Stimulated activated CD8-positive, alpha-beta memory T cell treated with anti-CD3 and anti-CD28 coated beads, Interleukin-15, amount 100 ng/mL, for 1 hour (primary cell): ENCODE measurements at places on chromosomes 13 and 19.
A peak's percentile ranks its signal among the peaks of the same experiment; 100 is the strongest.

- DNase-seq = no peak
Measured at GRCh38 chr13:67043901-67044300, 186.2 kb downstream of the PCDH9 start.

- no peak for DNase-seq
Measured at GRCh38 chr13:112207129-112207528, 140.2 kb downstream of the SOX1 start.

DNA sequence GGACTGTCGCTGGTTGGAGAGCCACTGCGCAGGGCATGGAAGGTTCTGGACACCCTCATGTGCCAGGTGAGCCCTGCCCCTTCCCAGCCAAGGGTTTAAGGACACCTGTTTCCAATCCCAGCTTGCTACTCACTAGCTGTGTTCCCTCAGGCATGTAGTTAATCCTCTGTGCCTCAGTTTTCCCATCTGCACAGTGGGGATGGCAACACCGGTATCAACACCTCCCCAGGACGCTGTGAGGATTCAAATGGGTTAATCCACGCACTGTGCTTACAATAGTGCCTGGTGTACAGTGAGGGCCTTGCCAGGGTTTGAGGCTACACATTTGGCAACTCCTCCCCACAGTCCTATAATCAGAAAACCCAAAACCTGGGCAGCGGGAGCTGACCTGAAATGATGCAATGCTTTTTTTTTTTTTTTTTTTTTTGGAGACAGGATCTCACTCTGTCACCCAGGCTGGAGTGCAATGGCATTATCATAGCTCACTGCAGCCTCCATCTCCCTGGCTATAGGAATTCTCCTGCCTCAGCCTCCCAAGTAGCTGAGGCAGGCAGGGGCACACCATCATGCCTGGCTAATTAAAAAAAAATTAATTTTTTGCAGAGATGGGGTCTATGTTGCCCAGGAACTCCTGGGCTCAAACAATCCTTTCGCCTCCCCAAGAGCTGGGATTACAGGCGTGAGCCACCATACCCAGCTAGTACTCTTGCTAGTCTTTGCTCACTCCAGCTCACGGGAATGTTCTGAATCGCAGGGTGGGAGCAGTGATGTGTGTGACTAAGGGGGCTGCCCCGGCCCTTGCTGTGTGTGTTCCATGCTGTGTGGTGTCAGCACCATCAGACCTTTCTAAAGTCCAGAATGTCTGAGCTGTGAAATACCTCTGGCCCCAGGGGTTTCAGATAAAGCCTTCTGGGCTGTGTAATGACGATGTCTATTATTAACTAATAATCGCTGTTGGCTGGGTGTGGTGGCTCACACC, 2.3 kb downstream of the ACP4 start:
- DNase-seq = no peak

DNA sequence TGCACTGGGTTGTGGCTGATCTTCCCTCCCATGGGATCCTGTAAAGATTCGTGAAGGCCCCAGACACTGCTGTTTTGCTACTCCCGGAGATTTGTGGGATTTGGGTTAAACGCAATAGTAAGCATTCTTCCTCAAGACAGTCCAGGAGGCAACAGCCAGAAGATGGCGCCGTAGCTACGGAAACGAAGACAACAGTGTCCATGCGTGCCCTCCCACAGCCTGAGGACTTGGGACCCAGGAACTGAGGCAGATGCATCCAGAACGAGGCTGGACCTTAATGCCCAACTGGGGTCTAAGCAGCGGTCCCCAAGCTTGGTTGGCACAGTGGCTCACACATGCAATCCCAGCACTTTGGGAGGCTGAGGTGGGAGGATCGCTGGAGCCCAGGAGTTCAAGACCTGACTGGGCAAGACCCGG, 57.6 kb upstream of the ZNF507 start:
- DNase-seq = no peak

DNA sequence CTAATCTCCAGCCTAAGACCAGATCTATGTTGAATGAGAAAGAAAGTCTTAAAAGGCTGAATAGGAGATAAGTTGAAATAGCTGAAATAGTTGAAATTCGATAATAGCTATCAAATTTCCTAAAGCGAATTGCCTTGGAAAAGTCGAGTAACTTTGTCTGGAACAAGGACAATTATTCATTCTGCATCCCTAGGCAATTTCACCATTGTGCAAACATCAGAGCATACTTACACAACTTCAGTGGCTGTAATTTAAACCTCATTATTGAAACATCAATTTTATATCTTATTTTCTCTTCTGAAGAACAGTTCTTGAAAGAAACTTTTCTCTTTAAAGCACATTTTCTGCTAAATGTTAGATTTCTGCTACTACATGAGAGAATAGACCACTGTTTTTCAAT, 13.6 kb downstream of the TNFSF13B start:
- no peak for DNase-seq

DNA sequence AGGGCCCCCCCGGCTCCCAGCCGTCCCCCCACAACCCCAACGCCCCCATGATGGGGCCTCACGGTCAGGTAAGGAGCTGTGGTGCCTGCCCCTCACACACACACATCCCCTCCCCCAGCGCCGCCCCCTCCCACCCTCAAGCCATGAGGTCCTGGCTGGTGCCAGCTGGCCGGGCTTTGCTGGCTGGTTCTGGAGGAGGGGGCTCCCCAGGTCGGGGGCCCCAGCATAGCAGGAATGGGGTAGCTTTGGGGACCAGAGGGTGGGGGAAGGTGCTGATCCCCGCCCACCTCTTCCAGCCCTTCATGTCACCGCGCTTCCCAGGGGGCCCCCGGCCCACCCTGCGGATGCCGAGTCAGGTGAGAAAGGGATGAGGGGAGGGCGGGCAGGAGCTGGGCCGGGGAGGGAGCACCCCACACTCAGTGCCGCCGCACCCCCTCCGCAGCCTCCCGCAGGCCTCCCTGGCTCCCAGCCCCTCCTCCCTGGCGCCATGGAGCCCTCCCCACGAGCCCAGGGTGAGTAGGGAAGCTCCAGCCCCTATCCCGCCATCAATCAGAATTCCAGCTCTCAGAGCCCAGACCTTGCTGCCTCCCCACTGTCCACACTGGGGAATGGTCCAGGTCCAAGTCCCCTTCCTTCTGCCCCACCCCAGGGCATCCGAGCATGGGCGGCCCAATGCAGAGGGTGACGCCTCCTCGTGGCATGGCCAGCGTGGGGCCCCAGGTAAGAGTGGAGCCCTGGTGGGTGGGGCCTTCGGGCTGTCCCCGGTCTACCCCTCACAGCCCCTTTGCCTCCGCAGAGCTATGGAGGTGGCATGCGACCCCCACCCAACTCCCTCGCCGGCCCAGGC, 6.4 kb downstream of the ISYNA1 start:
- DNase-seq = no peak

DNA sequence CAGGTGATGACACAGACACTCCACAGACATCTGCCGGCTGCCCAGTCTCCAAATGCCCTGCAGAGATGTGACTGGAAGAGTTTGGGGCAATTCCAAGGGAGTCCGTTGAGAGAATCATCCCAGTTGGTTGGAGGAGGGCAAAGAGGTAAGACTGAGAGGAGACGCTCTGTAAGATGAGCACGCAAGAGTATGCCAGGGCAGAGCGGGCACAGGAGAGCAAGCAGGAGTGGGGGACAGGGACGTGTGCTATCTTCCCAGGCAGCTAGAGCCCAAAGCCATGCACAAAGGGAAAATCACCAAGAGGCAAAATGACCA, 156.3 kb upstream of the TSHZ3 start:
- DNase-seq = no peak

GRCh38 chr13:110957181-110957884, 42.5 kb upstream of the ANKRD10 start:
- no peak for DNase-seq

- DNase-seq = no peak
Measured at GRCh38 chr19:10839114-10840050, 3.4 kb upstream of the TMED1 start.

DNA sequence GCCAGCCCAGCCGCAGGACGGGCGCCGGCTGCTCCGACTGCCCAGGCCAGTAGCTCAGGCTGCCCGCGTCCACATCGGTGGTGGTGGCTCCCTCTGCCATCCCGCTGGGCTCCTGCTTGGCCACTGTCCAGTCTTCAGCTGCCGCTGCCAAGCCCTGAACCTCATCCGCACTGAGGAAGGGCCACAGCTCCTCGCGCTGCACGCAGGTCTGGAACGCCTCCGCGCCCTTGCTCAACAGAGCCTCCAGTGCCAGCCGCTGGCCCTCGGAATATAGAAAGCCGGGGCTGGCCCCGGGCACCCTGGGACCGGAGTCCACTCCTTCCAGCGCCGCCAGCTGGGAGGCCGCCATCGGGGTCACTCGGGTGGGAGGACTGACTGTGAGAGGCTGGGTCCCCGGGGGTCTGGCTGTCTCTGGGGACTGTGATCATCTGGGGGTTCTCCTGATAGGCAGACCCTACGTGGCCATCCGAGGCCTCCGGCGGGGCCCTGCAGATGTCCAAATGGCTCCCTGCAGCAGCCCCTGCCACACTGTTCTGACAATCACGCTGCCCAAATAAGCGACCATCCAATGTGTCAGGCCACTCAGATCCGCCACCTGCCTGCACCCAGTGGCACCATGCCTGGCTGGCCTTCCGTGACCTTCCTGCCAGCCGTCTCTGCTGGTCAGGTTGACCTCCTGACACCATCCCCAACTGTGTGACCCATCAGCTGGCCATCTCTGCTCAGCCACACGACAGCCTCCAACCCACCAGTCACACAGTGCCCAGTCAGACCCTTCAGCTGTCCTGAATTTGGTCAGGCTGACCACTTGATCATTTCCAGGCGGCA, 1.6 kb downstream of the FAM83E start:
- DNase-seq = no peak

- no peak for DNase-seq
Measured at GRCh38 chr13:23979361-23980159, 82.3 kb upstream of the C1QTNF9B start.

DNA sequence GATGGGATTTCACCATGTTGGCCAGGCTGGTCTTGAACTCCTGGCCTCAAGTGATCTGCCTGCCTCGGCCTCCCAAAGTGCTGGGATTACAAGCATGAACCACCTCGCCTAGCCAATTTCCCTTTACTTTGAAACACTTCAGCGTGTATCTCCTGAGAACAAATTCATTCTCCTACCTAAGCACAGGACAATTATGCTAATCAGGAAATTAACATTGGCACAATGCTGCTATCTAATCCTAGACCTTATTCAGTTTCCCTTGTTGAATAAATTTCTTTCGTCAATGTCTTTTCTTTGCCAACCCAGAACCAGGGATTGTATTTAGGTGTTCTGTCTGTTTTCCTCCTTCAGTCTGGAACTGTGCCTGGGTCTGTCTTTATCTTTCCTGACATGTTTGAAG, 67.8 kb downstream of the MAP4K1 start:
- no peak for DNase-seq

DNA sequence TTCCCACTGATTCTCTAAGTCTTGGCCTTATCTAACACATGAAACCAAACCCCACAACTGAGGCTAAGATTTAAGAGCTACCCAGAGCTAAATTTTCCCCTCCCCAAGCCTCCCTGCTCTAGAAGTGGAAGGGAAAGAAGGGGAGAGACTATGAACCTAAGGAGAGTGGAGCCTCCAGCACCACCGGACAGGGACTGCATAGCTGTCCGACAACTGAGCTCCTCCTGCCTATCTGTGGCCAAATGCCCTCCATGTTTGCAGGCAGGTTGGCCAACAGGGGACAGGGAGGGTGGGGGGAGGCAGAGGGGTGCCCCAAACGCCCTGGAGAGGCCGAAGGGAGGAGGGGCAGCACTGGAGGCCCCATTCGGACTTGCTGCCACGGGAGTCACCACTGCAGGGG, 6.0 kb upstream of the NAPA start:
- DNase-seq = no peak

DNA sequence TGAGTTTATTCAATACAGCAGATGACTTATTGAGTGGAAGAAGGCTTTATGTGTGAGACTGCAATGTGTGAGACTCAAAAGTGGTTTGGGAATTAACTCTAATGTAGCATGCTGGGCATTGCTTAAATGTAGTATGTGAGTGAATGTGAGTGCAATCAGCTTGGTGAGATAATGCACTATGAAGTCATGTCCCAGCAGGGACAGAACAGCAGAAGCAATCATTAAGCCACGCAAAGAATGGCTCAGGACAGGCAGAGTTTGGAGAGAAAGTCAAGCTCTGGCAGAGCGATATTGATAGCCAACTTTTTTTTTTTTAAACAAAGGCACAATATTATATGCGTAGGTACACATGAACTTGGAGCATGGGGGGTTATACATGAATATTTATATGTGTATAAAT, 597.7 kb downstream of the GPC6 start:
- DNase-seq = no peak

DNA sequence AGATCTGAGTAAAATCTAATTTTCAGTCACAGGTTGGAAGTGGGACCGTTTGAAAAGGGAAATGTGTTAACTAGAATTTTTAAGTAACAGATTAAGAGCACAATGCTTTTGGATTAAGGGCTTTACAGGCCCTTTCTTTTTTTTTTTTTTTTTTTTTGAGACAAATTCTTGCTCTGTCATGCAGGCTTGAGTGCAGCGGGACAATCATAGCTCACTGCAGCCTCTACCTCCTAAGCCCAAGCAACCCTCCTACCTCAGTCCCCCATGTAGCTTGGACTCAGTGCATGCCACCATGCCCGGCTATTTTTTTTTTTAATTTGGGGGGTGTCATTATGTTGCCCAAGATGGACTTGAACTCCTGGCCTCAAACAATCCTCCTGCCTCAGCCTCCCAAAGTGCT, 363.7 kb downstream of the LIG4 start:
- DNase-seq = no peak

DNA sequence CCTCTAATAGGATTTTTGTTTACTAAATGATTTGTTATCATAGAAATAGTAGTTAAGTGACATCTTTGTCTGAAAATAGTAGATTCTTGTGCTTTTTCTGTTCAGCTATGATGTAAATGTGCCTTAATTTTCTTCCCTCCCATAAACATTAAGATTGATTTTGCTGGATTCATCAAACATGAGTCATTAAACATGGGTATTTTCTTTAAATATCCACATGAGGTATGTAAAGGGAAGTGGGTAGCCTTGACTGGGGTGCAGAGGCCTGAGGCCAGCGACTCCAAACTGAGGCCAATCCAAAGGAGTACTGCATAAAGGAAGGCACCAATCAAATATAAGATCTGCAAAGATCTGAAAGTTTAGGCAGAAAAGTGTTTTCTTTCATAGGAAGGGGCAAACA, 3.7 kb downstream of the ZNF136 start:
- no peak for DNase-seq

- DNase-seq = no peak
Measured at GRCh38 chr13:97043302-97043701, 49.0 kb upstream of the OXGR1 start.

GRCh38 chr13:76383676-76384461, 502.3 kb downstream of the KCTD12 start:
- no peak for DNase-seq

DNA sequence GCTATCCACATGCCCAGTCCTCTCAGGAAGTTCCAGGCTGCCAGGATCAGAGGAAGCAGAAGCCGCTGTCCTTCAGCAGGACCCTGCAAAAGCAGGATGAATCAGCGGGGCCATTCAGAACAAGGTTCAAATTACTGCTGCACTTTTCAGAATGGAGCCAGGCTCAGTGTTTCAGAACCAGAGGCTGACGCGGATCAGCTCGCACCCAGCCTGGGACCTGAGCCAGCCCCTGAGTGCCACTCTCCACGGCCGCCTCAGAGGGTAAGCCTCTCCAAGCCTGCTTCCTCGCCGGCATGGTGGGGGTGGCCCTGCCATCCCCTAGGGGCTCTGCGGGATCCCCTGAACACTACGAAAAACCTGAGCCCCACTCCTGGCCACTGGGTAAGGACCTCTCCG, 24.7 kb downstream of the RASA3 start:
- no peak for DNase-seq

- DNase-seq = peak; percentile 6
Measured at GRCh38 chr13:39037410-39037879, 444 bp downstream of the PROSER1 start.
